ENCODE measurements at places on chromosomes 16 and 17.

DNA sequence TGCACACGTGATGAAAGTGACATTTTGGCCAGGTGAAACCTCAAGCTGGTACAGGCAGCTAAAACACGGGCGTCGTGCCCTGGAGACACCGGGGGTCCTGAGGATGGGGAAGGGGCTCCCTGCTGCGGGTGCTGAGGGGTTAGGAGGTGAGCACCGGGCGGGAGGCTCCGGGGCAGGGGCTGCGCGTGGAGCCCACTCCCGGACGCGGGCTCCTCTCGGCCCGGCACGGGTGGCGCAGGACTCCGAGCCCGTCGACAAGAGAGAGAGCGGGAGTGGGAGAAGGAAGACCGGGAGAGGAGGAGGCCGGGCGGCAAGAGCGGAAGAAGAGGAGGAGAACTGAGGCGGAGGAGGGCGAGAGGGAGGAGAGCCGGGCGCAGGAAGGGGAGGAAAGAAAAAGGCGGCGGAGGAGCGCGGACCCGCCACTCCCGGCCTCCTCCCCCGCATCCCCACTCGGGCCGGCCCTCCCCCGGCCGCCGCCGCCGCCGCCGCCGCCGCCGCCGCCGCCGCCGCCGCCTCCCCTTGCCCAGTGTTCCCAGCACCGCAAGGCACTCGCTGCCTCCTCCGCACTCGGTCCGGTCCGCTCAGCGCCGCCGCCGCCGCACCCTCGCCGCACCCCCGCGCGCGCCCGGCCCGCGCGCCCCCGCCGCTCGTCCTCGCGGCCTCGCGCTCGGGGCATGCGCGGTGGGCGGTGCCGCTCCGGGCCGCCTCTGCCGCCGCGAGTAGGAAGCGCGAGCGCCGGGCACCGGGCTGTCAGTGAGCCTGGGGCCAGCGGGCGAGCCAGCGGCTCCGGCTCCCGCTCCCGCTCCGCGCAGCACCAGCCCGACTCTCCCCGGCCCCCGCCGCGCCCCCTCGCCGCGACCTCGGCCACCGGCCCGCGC is at the start of gene PRKCA:
TSS of gene PRKCA (plus strand) at position 750 of the 878 bp plus-strand sequence.
- peak within 1 kb of the TSS; percentile 76 for H3K4me3 ChIP-seq
- no peaks in the 10 kb centered on the region for H3K36me3 ChIP-seq
- no peaks in the 10 kb centered on the region for H3K27me3 ChIP-seq
- peaks cover 26% of the 10 kb centered on the region for H3K4me1 ChIP-seq
- peak; percentile 52 for DNase-seq

GRCh38 chr17:66632731-66633130 is 202.2 kb upstream of the CACNG5 start:
- no peaks in the 10 kb centered on the region for H3K36me3 ChIP-seq
- no peak for DNase-seq
- no peak overlapping the region for H3K4me3 ChIP-seq

DNA sequence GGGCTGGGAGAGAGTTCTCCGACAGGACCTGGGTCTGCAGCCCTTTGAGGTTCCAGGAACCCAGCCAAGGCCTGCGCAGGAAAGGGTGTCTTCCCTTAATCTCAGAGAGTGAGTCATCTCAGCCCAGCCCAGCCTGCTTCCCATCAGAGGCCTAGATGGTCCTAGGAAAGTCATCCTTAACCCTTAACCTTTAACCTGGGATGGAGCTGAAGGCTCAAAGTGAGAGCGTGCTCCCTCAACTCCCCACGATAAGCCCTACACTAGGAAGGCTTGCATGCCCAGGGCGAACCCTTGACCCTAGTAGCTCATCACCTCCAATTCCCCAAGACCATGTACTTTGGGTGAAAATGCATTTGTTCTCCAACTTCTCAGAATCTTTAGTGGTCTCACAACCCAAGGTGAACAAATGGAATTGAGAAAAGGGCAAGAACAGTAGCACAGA is 4.8 kb upstream of the ATXN7L3 start:
- H3K4me3 ChIP-seq = no peak overlapping the region
- peaks cover 12% of the 10 kb centered on the region for H3K4me1 ChIP-seq
- H3K27ac ChIP-seq = no peak overlapping the region
- peaks cover 20% of the 10 kb centered on the region for H3K36me3 ChIP-seq
- H3K27me3 ChIP-seq = no peaks in the 10 kb centered on the region

DNA sequence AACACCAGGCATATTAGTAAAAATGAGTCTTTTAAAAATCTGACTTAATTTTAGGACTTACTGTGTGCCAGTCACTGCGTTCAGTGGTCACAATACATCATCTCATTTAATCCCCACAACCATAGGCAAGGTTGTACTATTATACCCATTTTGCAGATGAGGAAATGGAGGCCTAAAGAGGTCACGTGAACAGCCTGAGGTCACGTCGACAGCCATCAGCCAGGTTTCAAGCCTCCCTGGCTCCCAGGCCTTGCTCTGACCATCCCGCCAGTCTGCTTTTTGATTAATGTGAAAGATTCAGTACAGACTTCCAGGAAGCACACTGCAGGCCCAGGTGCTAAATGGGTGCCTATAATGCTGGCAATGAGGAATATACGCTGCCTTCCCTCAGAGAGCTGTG is 86.3 kb upstream of the TOX3 start:
- H3K36me3 ChIP-seq = no peaks in the 10 kb centered on the region
- no peak overlapping the region for H3K4me3 ChIP-seq
- no peaks in the 10 kb centered on the region for H3K27me3 ChIP-seq
- H3K4me1 ChIP-seq = no peaks in the 10 kb centered on the region
- H3K27ac ChIP-seq = no peak overlapping the region

DNA sequence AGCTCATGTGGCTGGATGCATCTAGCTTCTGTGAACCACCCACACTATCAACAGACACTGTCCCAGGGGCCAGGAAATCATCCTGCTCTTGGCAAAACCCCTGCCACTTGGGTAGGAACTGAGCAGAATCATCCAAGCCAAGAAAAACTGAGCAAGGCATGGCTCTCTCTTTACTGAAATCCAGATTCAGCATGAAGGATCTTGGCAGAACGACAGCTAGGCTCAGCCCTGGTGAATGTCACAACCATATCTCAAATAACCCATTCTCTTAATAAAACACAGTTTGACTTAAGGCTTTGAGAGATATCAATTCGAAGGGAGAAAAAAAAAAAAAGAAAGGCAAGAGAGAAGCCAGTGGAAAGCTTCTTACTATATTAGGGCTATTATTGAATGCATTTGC is 72.2 kb downstream of the MAF start:
- H3K27me3 ChIP-seq = no peaks in the 10 kb centered on the region
- DNase-seq = no peak
- no peak overlapping the region for H3K27ac ChIP-seq
- H3K4me1 ChIP-seq = no peaks in the 10 kb centered on the region

- no peak overlapping the region for H3K27ac ChIP-seq
- no peaks in the 10 kb centered on the region for H3K36me3 ChIP-seq
- H3K4me1 ChIP-seq = no peaks in the 10 kb centered on the region
Measured at GRCh38 chr17:37037590-37038155, 88.9 kb downstream of the AATF start.

GRCh38 chr17:59764292-59764741 is 56.9 kb downstream of the VMP1 start:
- H3K36me3 ChIP-seq = no peaks in the 10 kb centered on the region
- peaks cover 68% of the 10 kb centered on the region for H3K4me1 ChIP-seq
- H3K4me3 ChIP-seq = no peak overlapping the region
- H3K27ac ChIP-seq = peak overlapping the region; percentile 78

DNA sequence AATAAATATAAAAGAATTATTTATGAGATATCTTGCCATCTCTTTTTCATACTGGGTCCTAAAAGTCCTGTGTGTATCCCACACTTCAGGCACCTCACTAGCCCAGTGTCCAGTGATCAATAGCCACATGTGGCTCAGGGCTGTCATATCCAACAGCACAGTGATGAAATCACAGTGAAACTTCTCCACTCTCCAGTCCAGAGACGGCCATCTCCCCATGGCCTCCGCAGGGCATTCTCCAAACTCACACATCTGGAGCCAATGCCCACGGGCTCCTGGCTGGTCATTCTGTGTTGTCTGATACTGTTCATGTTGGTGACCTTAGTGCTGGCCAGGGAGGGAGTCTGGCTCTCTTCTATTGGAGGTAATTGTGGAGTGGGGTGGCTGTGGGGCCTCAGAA is 125.2 kb upstream of the SDK2 start:
- no peak overlapping the region for H3K4me3 ChIP-seq
- H3K27ac ChIP-seq = no peak overlapping the region
- no peak for DNase-seq
- no peaks in the 10 kb centered on the region for H3K4me1 ChIP-seq

- no peak overlapping the region for H3K27ac ChIP-seq
- DNase-seq = no peak
- no peaks in the 10 kb centered on the region for H3K36me3 ChIP-seq
- no peaks in the 10 kb centered on the region for H3K4me1 ChIP-seq
Measured at GRCh38 chr17:2867441-2868424, 71.5 kb downstream of the RAP1GAP2 start.

GRCh38 chr17:77733576-77734296 is 224.8 kb upstream of the TNRC6C start:
- H3K36me3 ChIP-seq = no peaks in the 10 kb centered on the region
- no peak overlapping the region for H3K27ac ChIP-seq
- no peak for DNase-seq
- H3K4me1 ChIP-seq = no peaks in the 10 kb centered on the region
- H3K27me3 ChIP-seq = peaks cover 10% of the 10 kb centered on the region

Data from endothelial cell of umbilical vein (primary cell).